Activated CD4-positive, alpha-beta T cell treated with anti-CD3 and anti-CD28 coated beads, Interleukin-2, amount 10 ng/mL, durations not matched to agents 7 days and 5 days (primary cell): ENCODE measurements at places on chromosomes 7 and 10. TPM values are rescaled to one million over a fixed set of nuclear protein-coding genes. Genes with fewer than 3 reads are reported as not detected.

DNA sequence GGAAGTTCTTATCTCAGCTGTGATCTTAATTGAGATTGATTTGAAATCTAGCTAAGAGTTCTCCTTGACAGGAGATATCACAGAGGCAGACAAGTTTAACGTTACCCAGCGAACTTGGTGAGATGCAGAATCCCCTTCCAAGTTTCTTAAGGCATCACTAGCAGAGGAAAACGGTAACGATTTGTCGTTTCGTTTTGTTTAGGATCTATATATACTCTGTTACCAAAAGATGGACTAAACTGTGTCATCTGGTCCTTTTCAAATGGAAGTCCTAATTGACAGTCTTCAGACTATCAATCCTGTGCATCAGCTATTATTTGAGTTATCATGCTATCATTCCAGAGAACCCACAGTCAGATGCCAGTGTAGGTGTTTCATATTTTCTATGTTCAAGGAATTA lies 316.7 kb upstream of the SORCS1 start:
- no peaks in the 10 kb centered on the region for H3K36me3 ChIP-seq
- H3K27ac ChIP-seq: no peak overlapping the region
- H3K4me3 ChIP-seq: no peak overlapping the region
- H3K27me3 ChIP-seq: no peaks in the 10 kb centered on the region

DNA sequence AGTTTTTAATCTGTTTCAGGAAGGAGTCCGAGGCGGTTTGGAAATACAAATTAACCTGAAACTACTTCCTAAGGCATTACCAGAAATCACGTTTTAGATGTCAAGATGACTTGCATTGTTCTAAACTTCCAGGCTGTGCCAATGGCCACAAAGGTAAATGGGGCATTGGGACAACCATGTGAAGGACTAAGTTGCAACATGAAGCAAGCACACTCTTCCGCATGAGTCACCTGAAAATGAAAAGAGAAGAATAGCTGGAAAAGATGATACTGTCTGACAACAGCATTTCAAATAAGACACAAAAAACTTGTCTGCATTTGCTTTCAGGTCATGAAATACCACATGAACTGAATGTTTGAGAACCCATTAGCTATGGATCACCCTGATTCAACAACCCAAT lies 262.1 kb downstream of the AHR start:
- no peaks in the 10 kb centered on the region for H3K36me3 ChIP-seq
- no peak for DNase-seq
- H3K4me3 ChIP-seq: no peak overlapping the region
- no peaks in the 10 kb centered on the region for H3K4me1 ChIP-seq
- no peak overlapping the region for H3K27ac ChIP-seq

Gene POLR1F
- 15.5 TPM for total RNA-seq

GRCh38 chr10:110207805-110208613 lies 604 bp downstream of the MXI1 start:
- peak; percentile 63 for DNase-seq
- H3K4me3 ChIP-seq: peak overlapping the region; percentile 90
- peak overlapping the region; percentile 97 for H3K27ac ChIP-seq
- peaks cover 29% of the 10 kb centered on the region for H3K27me3 ChIP-seq
- peaks cover 43% of the 10 kb centered on the region for H3K4me1 ChIP-seq

DNA sequence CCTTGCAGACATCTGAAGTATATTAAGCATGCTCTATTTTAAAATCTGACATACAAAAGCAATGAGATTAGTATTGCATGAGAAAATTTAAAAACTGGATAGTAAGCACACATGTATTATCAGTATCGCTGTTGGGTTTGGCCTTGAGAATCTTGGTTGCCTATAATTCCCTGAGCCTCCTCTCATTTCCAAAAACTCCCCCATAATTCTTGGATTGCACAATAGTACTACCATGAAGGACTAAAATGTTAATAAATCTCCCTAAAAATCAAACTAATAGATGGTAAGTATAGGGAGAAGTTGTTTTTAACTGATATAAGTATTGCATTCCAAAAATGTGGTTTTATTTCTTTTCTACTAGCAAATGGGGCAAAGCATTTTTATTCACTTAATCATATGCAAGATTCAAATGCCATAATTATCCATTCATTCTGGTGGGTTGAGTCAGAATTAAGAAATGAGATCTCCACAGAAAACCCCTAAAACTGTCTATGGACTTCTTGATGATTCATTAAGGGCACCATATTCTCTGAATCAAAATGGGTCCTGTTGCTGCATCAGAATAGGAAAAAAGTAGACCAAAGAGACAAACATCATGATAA lies 10.3 kb upstream of the VIM start:
- H3K27ac ChIP-seq: no peak overlapping the region
- H3K4me1 ChIP-seq: peaks cover 47% of the 10 kb centered on the region
